ENCODE measurements at places on chromosomes 2 and 18.

DNA sequence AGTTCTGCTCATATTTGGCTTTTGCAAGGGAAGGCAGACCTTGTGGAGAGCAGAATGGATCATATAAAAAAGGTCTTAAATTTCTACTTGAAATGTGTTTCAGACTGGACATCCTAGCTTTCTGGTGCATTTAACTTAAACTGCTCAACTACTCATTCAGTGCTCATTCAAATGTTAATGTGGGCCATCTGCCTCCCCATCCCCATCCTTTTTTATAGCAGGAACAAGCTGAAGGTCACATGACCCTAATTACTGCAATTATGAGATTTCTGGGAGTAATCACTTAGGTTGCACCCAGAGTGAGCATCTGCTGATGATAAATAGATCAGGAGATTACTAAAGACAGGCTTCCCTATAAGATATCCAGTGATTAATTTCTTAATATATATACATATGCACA is 96.1 kb downstream of the MAP2 start:
- no peak for DNase-seq

- no peak for DNase-seq
These were observed 19.1 kb downstream of the TRAK2 start for GRCh38 chr2:201432038-201432620.

DNA sequence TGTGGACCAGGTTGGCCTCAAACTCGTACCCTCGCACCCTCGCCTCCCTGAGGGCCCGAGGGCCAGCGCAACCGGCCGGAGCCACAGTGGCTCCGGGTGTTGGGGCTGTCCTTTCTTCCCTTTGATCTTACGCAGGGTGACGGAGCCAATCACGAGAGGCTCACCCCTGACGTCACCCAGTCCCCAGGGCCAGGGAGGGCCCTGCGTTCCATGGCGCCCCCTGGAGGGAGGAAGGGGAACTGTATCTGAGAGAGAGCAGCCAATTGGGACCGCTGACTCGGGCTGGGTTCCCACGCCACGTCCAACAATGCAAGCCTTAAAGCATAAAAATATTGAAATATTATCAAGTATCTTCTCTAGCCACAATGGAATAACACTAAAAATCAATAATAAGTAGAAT is 432.8 kb upstream of the LRRTM4 start:
- DNase-seq = no peak

- no peak for DNase-seq
These were observed 155.6 kb upstream of the DNMT3A start for GRCh38 chr2:25497229-25497917.

GRCh38 chr2:66462501-66462825 is 27.5 kb downstream of the MEIS1 start:
- no peak for DNase-seq

GRCh38 chr2:172345956-172346555 is 81.3 kb upstream of the ITGA6 start:
- no peak for DNase-seq

- DNase-seq = no peak
These were observed 100.9 kb downstream of the ARL4C start for GRCh38 chr2:234395891-234396420.

DNA sequence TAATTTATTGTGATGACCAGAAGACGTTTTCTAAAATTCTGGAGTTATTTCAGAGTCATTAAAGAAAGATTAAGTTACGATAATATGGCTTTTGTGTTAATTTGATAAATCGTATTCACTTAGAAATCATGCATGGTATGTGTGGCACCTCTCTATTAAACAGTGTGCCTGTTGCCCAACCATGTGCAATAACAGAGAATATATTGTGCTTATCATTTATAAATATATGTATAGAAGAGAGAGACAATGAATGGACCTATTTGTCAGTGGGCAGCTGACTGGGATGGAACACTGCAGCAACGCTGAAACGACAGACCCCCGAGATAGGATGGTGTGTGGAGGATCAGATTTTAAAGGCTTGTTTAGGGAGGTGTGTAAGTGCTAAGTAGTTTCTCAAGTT is 172.9 kb downstream of the FMNL2 start:
- DNase-seq = no peak

DNA sequence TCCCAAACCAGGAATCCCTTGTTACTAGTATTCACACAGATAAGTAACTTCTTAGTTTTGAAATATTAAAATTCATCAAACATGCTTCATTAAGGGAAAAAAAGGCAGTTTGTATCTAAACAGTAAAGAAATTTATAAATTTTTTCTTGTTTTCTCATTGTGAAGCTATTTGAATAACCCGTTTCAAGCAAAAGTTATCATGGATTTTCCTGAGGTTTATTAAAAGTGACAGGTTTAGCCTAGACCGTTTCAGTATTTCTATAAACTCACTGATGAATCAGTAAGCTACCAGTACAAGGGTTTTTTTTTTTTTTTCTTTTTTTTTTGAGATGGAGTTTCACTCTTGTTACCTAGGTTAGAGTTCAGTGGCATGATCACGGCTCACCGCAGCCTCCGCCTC is 20.0 kb downstream of the ZNF532 start:
- no peak for DNase-seq

- no peak for DNase-seq
These were observed 39.4 kb downstream of the CMPK2 start for GRCh38 chr2:6826081-6826913.

DNA sequence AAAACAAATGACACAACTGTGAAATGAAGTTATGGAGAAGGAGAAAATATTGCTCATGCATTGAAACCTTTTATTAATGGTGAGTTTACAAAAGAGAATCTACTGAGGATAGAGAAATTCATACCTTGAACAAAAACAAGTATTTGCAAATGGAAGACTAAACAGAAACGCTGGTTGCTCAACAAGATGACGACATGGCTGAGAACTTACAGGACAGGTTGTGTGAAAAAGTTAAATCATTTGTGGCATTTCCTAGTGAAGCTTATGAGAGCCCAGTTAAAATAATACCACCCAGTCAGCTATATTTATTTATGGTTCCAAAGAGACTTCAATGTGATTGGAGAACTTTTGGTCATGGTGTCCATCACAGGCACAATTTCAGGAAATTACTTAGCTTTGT is 148.6 kb upstream of the PKDCC start:
- no peak for DNase-seq

DNA sequence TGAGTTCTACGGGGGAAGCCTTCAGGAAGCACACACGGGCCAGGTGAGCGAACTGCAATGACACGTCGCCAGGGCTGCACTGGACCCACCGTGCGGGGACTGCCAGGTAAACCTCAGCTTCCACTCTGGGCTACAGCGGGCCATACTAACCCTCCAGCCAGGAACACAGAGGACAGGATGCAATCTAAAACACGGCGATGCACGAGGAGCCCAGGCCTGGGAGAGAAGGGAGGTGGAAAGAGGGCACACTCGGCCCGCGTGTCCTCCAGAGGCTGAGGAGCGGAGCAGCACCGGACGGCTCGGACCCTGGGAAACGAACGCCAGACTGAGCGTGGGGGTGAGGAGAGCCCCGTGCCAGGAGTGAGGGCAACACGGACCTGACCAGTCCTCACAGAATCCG is 69.3 kb downstream of the HDAC4 start:
- DNase-seq = no peak

GRCh38 chr2:79620679-79621078 is 107.8 kb downstream of the CTNNA2 start:
- no peak for DNase-seq

- no peak for DNase-seq
These were observed 11.4 kb downstream of the SH2D6 start for GRCh38 chr2:85429924-85430289.

- DNase-seq = peak; percentile 41
These were observed 61.4 kb downstream of the SOS1 start for GRCh38 chr2:39059366-39059952.
